ENCODE measurements at places on chromosomes 6 and 20.

GRCh38 chr6:1612299-1612973 is 2.7 kb downstream of the FOXC1 start:
- no peak for DNase-seq

DNA sequence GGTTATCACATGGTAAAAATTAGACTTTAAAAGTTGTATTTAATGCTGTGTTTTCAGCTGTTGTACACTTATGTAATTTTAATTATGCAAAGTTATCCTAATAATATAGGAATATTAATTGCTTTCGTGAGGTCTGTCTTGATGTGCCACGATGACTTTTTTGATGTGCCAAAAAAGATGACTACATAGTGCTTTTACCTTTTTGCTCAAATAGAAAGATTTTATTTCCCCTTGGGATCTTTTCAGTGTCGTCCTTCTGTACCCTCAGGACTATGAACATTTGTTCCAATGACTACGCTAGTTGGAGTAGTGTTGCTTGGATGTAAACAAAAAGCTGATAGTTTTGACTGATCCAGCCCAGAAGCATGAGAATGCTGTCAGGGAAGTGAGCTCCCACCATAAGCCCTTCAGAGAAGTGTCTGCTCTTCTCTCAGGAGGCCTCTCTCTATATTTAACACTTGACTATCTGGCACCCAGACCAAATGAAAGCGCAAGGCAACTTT is 1.2 kb upstream of the CD164 start:
- DNase-seq = no peak

- DNase-seq = no peak
Measured at GRCh38 chr6:56549014-56549413, 93.7 kb downstream of the DST start.

GRCh38 chr6:4577406-4577805 is 198.8 kb upstream of the CDYL start:
- DNase-seq = no peak
